Memory B cell (primary cell): ENCODE measurements at places on chromosomes 16 and 17.

DNA sequence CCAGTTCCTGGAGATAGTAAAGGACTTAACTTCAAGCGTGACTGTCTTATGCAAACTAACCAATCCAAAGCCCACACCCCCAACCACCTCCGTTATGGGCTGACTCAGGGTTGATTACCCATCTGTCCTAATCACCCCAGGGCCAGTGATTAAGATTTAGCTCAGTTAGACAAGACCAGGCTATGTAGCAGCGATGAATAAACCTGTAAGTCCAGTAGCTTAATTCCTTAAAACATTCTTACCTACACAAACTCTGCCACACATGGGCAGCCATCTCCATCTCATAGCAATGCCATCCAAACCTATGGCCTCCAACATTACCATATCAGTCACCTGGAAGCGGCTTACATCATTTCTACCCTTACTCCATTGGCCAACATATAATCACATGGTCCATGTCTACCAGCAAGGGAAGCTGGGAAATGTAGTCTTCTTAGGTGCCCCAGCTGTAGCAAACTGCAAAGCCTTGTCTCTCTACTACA, 266.7 kb downstream of the SHISA9 start:
- no peak for DNase-seq

DNA sequence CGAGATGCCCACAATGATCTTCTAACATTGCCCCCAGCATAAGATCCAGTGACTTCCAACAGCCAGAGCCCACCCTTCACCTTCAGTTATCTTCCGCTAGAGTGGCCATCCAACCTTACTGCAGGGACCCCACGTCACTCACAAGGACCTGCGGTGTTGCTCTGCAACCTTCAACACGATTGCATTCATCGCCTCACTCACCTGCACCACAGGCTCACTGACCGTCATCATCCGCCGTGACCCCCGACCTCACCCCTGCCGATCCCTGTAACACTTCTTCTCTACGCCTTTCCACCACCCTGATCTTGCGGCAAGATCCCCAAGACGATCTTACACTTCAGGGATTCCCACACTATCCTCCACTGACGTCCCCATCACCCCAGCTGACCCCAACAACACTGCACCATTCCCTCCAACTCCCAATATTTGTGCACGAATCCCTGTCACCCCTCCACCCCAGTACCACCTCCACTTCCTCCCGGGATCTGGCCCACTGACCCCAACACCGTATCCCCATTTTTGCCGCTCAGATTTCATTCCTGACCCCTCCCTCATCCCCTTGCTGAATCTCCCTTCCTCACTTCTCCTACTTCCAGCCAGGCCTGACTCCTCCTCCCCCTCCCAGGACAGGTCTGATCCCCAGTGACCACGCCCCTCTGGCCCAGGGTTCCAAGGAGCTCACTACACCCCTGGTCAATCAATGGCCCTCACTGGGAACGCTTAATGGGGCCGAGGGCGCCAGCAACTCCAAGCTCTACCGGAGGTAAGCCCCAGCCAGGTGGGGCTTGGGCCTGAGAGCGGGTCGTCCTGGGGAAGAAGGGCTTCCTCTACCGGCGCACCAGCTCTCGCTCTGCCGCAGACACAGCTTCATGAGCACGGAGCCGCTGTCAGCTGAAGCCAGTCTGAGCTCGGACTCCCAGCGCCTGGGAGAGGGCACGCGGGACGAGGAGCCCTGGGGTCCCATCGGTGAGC, 7.6 kb downstream of the RUNDC3A start:
- DNase-seq = no peak

DNA sequence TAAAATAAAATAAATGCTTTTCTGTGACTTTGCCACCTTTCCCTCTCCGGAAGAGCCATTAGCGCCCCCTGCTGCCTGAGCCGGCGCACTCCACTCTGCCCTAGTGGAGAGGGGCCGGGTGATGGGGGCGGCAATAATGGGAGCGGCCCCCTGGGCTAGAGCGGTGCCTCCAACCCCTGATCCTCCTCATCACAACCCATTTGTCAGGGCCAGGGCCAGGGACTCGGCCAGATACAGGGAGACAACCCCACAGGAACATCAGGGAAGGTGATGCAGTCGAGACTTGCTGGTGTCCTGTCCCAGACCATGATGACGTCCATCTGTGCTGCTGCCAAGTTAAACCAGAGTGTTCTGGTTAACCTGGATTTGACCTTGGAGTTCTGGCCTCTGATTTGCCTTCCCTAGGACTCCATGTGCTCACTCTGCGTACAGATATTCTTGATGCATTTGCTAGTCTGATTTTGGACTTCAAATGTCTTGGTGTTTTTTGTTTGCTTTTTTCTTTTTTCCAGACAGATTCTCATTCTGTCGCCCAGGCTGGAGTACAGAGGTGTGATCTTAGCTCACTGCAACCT, 46.1 kb upstream of the BPTF start:
- no peak for DNase-seq

- no peak for DNase-seq
Observed at GRCh38 chr16:66266436-66267291, 99.8 kb upstream of the CDH5 start.

GRCh38 chr16:48608871-48609651, 919 bp downstream of the N4BP1 start:
- no peak for DNase-seq

GRCh38 chr17:61002316-61002736, 324.7 kb downstream of the BCAS3 start:
- DNase-seq = no peak

DNA sequence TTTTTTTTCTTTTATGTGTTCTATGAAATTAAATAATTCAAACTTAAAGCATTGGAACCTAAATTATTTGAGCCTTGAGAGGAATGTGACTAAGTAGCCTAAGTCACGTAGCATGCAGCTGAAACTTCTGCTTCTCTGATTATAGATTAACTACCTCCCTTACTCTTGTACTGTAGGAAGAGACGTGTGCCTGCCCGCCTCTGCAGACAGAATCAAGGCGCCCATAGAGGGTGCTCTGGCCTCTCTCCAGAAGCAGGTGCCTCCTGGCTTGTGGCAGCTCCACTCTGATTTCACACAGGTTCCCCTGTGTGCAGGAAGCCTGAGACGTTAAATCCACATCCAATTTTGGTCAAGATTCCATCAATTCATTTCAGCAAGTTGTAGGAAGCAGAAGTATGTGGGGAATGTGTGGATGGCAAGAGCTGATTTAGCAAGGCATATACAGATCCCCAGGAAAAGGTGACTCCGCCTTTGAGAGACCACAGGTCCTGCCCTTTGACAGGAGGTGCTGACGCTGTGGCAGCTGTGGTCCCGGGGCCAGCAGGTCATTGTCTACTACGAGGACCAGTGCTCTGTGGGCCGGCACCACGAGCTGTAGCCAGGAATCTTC, 1418.8 kb downstream of the CDH11 start:
- DNase-seq = no peak

DNA sequence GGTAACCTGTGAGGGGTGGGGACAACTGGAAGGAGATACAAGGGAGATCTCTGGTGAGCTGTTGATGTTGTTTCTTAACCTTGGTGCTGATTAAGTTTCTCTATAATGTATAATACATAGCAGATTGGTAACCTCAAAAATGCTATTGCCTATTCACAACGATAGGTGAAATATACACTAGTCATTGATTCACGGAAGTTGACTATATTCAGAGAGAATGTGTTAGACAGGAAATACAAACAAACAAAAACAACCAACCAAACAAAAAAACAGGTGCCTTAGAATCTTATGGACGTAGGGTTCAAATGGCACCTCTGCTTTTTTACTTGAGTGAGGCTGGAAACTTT, 21.5 kb downstream of the HSD17B2 start:
- no peak for DNase-seq

- DNase-seq = no peak
Observed at GRCh38 chr17:76500074-76500746, 1.0 kb downstream of the RHBDF2 start.

DNA sequence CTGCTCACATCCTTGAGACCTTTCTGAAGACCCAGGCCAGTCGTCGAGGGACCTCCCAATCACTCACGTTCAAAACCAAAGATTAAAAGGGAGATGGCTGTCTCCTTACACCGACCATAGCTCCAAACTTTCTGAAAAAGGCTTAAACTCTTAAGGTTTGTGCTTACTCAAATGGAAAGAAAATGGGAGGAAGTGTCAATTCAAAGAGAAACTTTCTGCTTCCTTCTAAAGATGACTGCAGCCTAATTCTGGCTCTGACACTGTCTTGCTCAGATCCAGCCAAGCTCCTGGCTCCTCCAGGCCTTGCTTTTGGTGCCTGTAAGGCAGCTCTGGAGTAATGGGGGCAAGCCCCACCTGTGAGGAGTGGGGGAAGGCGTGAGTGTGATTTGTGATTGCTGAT, 54.9 kb upstream of the WSB1 start:
- no peak for DNase-seq

- no peak for DNase-seq
Observed at GRCh38 chr17:49353607-49354006, 8.4 kb downstream of the ZNF652 start.

- peak; percentile 14 for DNase-seq
Observed at GRCh38 chr17:36933512-36934143, 3.6 kb upstream of the LHX1 start.
